T-helper 1 cell treated with Interleukin-12 subunit alpha and Interleukin-12 subunit beta and Interleukin-4 antibody, amounts not matched to agents 30 ng/mL and 1 ng/mL, for 36 hours (primary cell): ENCODE measurements at places on chromosomes 2 and 18. TPM values are rescaled to one million over a fixed set of nuclear protein-coding genes. Genes with fewer than 3 reads are reported as not detected.

The DLX1 gene
- not detected in 2 replicates for total RNA-seq

The CYTIP gene
- total RNA-seq = 484 and 497 TPM in 2 replicates

The EFEMP1 gene
- not detected in 2 replicates for total RNA-seq

The TACR1 gene
- not detected in 2 replicates for total RNA-seq

The RPRM gene
- 0.20 and 0.41 TPM in 2 replicates for total RNA-seq

The MPHOSPH10 gene
- total RNA-seq = 42.5 and 43.5 TPM in 2 replicates

The XRCC5 gene
- total RNA-seq = 343 and 362 TPM in 2 replicates

The ERMN gene
- total RNA-seq = 5.2 and 5.8 TPM in 2 replicates

The LHCGR gene
- total RNA-seq = not detected in 2 replicates

The LAMA1 gene
- not detected in 2 replicates for total RNA-seq

The UPP2 gene
- 0.07 TPM in 1 of 2 replicates, not detected in the other for total RNA-seq

The GBX2 gene
- total RNA-seq = not detected in 2 replicates

The FLACC1 gene
- total RNA-seq = 1.4 and 2.4 TPM in 2 replicates

The METTL21A gene
- 15.8 and 18.1 TPM in 2 replicates for total RNA-seq
